ENCODE measurements at places on chromosomes 7 and 10.

GRCh38 chr7:79403879-79404278, 49.6 kb downstream of the MAGI2 start:
- no peak for DNase-seq

- DNase-seq = no peak
Observed at GRCh38 chr7:85306115-85306514, 119.3 kb upstream of the SEMA3D start.

DNA sequence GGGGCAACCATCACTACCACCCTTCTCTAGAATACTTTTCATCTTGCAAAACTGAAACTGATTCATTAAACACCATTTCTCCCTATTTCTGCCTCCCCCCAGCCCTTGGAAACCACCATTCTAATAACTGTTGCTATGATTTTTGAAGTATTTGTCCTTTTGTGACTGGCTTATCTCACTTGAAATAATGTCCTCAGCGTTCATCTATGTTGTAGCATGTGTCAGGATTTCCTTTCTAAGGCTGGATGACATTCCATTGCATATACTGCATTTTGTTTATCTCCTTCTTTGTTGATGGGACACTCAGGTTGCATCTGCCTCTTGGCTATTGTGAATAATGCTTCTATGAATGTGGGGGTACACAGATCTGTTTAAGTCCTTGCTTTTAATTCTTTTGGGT, 327.6 kb upstream of the ZNF32 start:
- no peak for DNase-seq

DNA sequence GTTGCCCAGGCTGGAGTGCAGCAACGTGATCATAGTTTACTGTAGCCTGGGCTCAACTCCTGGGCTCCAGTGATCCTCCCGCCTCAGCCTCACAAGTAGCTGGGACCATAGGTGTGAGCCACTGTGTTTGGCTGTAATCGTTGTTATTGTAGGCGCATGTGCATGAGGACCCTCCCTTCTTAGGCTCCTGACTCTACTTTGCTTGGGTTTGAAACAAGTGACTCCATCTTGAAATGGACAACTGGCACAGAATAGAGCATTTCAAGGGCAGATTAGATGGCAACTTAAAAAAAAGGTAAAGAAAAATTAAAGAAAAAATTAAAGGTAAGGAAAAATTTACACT, 15.4 kb upstream of the GIMAP8 start:
- DNase-seq = peak; percentile 31

- DNase-seq = no peak
Observed at GRCh38 chr10:5508161-5508604, 8.8 kb upstream of the CALML5 start.

- DNase-seq = no peak
Observed at GRCh38 chr10:18498998-18499397, 152.4 kb downstream of the NSUN6 start.

- no peak for DNase-seq
Observed at GRCh38 chr7:125663961-125664360, 734.3 kb upstream of the POT1 start.

DNA sequence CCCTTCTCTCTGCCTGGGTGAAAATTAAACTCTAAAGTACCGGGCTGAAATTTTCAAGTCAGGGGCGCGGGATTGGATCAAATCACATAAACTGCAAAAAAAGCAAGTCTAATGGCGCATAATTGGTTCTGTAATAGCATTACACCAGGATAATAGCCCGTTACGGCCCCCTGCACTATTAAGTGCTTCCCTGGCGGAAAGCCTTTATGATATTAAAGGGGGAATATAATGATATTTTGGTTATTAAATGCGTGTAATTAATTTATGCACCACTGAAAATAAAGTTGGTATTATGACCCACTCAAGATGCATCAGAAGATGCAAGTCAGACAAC, 744 bp upstream of the DRGX start:
- DNase-seq = no peak

- no peak for DNase-seq
Observed at GRCh38 chr10:126114884-126115555, 218.7 kb downstream of the FANK1 start.

DNA sequence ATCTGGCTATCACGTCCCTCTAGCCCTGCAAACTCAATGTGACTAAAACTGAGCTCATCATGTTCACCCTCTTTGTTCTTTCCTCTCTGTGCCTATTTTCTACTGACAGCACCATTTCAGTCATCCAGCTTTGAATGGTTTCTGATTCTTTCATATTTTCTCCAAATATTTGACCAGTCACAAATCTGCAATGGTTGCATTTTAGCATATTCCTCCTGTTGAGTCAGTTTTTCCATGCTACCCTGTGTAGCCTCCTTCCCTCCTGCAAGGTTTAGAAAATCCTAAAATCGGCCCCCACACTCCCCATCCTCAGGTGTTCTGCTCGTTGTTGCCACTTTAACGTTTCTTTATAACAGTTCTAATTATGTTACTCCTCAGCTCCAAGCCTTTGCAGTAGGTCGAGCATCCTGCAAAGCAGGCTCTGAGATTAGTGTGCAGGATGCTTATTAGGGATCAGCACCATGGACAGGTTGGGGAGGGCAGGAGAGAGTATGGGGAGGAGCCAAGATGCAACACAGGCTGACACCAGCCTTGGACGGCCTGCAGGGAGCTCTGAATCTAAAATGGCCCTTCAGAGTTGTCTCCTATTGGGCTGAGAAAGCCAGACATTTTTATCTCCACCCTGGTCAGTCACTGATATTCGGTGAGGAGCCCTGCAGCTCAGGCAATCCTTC, 531.0 kb upstream of the COBL start:
- no peak for DNase-seq

- DNase-seq = peak; percentile 4
Observed at GRCh38 chr10:35306852-35307251, 29.5 kb upstream of the CCNY start.

DNA sequence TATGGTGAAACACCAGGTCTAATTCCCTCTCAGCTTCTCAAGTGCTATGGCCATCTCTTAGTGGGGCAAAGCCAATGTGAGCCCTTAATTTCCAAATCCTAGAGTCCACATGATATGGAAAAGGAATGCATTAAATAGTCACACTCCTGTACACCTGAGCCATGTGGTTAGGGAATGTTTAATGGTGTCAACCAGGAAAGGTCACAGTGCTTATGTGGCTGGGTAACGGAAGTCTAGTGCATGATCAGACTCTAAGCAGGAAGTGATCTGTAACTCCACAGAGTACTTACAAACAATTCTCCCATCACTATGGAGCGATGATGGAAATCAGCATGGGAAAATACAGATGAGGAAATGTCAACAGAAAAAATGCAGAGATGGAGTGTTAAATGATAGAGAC, 148.8 kb downstream of the MAGI2 start:
- no peak for DNase-seq

DNA sequence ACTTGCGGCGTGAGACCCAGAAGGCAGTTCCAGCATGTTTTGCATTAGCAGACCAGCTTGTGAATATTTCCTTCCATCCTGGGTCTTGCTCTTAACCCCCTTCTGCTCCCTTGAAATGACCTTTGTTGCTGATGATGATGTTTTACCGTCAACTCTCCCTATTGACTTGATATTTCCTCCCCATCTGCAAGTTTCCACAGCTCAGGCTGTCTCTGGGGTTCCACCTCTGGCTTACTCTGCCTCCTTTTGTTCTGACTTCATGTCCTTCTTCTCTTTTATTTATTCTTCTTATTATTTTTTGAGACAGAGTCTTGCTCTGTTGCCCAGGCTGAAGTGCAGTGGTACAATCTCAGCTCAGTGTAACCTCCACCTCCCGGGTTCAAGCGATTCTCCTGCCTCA, 17.2 kb downstream of the BAMBI start:
- no peak for DNase-seq

GRCh38 chr7:103127006-103127405, 21.9 kb downstream of the NAPEPLD start:
- DNase-seq = no peak

DNA sequence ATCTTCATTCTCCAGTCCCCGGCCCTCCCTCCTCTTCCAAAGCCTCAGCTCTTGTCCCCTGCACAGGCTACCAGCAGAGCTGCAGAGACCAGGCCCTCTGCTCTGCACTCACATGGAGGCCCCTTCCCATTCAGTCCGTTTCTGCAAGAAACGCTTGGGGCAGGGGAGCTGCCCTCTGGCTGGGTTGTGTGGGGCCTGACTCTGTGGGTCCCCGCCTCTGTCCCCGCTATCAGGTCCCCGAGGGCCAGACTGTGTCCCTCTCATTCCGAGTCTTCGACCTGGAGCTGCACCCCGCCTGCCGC, 1.5 kb downstream of the PCOLCE start:
- no peak for DNase-seq

DNA sequence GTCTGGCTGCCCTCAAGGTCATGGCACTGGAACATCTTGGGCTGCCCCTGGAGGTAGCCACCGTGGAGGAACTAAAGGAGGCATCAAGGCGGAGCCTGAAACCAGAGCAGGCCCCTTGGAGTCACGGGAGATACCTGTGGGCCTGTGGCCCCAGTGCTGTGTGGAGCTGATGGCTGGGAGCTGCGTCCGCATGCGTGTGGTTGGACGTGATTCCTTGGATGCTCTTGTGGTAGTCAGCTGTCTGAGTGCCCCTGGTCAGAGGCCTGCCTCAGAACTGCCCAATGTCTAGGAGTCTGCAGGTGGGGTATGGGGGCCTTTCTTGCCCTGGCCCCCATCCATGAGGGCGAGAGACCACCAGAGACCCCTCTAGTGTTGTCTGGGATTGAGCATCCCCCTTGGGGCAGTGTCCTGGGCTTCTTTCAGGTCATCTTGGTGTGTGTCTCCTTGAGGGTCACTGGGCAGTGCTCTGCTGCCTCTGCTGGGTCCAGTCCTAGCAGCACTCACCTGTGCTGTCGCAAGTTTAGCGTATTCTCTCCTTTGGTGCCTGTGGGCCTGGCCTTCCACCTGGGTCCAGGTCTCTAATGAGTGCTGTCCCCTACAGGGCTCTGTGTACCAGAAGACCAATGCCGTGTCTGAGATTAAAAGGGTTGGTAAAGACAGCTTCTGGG, 8.1 kb downstream of the PGAM2 start:
- no peak for DNase-seq

DNA sequence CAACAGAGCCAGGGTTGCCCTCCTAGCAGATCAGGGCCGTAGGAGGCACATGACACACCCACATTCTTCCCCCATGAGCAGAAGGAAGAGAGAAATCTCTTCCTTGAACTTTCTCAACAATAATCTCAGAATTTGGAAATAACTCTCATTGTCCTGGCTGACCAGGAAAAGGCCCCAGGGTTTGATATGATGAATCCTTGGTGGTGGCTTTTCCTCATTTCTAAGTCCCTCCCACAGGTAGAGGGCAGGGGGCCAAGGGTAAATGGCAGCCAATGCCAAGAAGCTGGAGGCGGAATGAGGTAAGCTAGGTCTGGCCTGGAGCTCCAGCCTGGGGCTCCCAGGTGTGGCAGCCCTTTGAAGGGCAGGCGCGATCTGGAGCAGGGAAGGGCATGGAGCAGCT, 67.8 kb downstream of the GRB10 start:
- no peak for DNase-seq

GRCh38 chr10:48551861-48552591, 52.8 kb downstream of the ARHGAP22 start:
- DNase-seq = peak; percentile 71

- DNase-seq = no peak
Observed at GRCh38 chr7:158740657-158741293, 36.2 kb upstream of the NCAPG2 start.

GRCh38 chr10:125989791-125990190, 93.4 kb downstream of the FANK1 start:
- DNase-seq = no peak

DNA sequence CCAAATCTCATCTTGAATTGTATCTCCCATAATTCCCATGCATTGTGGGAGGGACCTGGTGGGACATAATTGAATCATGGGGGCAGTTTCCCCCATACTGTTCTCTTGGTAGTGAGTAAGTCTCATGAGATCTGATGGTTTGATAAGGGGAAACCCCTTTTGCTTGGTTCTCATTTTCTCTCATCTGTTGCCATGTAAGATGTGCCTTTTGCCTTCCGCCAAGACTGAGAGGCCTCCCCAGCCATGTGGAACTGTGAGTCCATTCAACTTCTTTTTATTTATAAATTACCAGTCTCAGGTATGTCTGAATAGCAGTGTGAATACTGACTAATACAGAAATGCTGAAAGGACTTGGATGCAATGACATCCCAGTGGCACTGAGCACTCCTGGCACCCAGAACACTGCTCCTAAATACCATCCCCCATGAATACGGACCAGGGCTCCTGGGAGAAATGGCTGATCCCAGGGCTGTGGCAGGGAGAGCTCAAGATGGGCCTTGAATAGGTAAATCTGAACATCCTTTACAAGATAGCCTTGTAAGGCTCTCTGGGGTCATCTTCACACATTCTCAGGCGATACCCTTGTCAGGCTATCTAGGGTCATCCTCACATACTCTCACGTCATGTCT, 19.4 kb downstream of the ZFAND2A start:
- DNase-seq = peak; percentile 43

DNA sequence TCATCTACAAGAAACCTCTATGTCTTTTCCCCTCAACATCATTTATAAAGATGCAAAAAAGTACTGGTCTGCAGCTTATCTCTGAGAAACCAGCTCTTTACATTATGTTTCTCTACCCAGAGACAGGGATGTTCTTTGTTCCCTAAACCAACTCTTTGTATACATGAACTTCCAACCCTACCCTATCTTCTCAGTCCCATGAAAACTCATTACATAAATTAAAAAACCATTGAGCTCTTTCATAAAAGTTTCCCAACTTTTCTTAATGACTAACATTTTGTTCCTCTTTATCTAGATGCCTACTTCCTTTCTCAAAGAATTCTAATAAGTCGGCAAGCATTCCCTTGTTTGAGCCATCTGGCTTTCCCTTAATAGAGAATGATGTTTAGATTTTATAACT, 192.8 kb upstream of the AGK start:
- DNase-seq = no peak

DNA sequence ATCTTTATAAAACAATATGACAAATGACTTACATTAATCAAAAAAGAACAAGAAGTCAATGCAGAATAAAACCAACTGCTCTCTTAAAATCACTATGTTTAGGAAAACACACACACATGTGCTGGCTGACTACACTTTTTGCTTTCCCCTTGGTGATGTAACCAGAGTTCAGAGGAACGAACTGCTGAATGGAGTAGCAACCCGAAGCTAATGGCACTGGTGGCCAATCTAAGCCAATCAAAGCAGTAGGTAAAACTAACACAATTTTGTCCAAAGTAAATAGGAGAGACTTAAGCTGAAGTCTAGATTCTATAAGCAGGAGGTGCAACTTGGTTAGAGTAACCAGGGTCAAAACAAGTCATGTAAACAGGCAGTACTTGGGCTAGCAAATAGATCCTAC, 33.2 kb upstream of the CUBN start:
- DNase-seq = no peak

DNA sequence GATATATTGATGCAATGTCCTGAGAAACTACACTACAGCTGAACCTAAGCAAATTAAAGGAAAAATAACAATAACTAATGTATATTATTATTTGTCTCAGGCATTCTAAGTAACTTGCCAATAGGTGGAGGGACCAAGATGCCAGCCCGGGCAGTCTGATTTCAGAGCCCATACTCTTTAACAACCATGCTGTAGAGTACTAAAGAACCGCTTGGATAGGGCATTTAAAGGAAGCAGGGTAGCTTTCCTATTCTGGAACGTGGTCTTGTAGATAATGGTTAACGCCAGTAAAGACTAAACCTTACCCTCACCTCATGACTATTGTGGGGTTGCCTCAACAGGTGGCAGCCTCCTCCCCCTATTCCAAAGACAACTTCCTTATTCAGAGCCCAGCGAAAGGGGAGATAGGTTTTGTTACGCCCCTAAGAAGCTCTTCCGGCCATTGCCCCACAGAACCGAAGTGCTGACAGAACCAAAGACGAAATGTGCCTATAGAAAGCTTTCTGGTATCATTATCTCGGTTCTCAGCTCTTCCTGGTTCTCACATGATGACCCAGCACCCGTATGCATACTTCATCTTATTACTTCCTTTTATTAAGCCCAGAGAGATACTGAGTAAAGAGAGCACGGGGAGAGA, 707 bp upstream of the C1GALT1 start:
- peak; percentile 89 for DNase-seq
